MCF 10A (cell line): ENCODE measurements at places on chromosomes 4 and X.

GRCh38 chr4:186693159-186693815, 30.4 kb downstream of the FAT1 start:
- peak overlapping the region; percentile 47 for H3K27ac ChIP-seq
- DNase-seq: peak; percentile 92
- H3K4me1 ChIP-seq: peaks cover 31% of the 10 kb centered on the region
- no peaks in the 10 kb centered on the region for H3K27me3 ChIP-seq
- H3K4me3 ChIP-seq: peak overlapping the region; percentile 21

- no peaks in the 10 kb centered on the region for H3K36me3 ChIP-seq
- no peak overlapping the region for H3K4me3 ChIP-seq
- H3K27ac ChIP-seq: no peak overlapping the region
- DNase-seq: no peak
Observed at GRCh38 chr4:66555301-66555700, 885.0 kb upstream of the EPHA5 start.

GRCh38 chrX:109939498-109939897, 63.4 kb upstream of the TMEM164 start:
- peaks cover 2% of the 10 kb centered on the region for H3K4me1 ChIP-seq
- no peak overlapping the region for H3K27ac ChIP-seq
- H3K36me3 ChIP-seq: no peaks in the 10 kb centered on the region
- no peak for DNase-seq

- DNase-seq: no peak
- peaks cover 34% of the 10 kb centered on the region for H3K27me3 ChIP-seq
- H3K4me1 ChIP-seq: no peaks in the 10 kb centered on the region
- H3K27ac ChIP-seq: no peak overlapping the region
- H3K4me3 ChIP-seq: no peak overlapping the region
Observed at GRCh38 chrX:118249146-118249545, 96.8 kb upstream of the WDR44 start.

- no peaks in the 10 kb centered on the region for H3K27me3 ChIP-seq
- peak; percentile 34 for DNase-seq
- H3K36me3 ChIP-seq: no peaks in the 10 kb centered on the region
Observed at GRCh38 chr4:41448934-41449333, 89.0 kb upstream of the LIMCH1 start.
